ENCODE measurements at places on chromosomes 1 and 21.

DNA sequence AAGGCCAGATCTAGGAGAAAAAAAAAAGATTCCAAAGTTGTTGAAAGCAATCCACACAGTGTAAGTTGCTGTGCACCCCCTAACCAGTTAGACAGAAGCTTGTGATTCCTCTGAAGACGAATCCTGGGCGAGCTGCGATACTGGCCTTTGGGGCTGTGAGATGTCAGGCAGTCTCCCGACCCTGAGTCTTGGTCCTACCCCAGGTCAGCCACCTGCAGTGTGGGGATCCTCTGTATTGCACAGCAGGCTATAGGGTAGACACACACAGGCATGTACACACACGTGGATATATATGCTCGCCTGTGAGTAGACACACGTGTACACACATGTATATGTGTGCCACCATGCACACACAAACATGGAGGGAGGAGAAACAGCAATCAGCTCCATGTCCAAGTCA is 12.9 kb downstream of the ACTRT2 start:
- no peak for DNase-seq
- peaks cover 4% of the 10 kb centered on the region for H3K27me3 ChIP-seq
- H3K4me3 ChIP-seq, result no peak overlapping the region
- no peaks in the 10 kb centered on the region for H3K36me3 ChIP-seq
- H3K27ac ChIP-seq, result no peak overlapping the region
- H3K4me1 ChIP-seq, result no peaks in the 10 kb centered on the region

- H3K4me3 ChIP-seq, result no peak overlapping the region
- no peak overlapping the region for H3K27ac ChIP-seq
- no peaks in the 10 kb centered on the region for H3K36me3 ChIP-seq
- DNase-seq, result no peak
- H3K4me1 ChIP-seq, result no peaks in the 10 kb centered on the region
These were observed 14.6 kb upstream of the FLG2 start for GRCh38 chr1:152374451-152374850.

DNA sequence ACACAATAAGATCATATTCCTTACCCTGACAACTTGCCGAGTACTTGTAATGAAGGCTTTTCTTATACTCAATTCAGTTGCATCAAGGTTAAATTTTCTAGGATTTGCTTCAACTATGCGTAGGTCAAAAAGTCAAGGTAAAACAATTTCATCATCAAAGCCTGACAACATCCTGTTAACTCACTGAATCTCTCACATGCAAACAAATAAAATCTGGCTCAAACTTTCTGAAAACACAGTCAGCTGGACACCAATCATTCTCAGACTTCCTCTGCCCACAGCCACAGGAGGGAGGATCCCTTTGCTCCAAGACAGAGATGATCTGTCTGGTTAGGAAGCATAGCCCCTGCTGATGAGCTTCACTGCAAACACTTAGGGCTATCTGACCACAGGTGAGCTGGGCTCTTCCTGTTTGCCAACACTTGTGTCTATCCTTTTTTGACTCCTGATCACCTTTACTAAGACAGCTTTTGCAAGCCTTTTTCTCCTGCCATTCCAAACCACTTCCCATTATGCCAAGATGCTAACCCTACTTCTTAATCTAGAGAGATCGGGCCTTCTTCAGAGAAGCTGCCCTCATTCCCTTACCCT is 20.0 kb downstream of the STX6 start:
- no peak overlapping the region for H3K4me3 ChIP-seq
- peaks cover 61% of the 10 kb centered on the region for H3K36me3 ChIP-seq
- no peak for DNase-seq
- H3K4me1 ChIP-seq, result no peaks in the 10 kb centered on the region
- no peaks in the 10 kb centered on the region for H3K27me3 ChIP-seq
- no peak overlapping the region for H3K27ac ChIP-seq

DNA sequence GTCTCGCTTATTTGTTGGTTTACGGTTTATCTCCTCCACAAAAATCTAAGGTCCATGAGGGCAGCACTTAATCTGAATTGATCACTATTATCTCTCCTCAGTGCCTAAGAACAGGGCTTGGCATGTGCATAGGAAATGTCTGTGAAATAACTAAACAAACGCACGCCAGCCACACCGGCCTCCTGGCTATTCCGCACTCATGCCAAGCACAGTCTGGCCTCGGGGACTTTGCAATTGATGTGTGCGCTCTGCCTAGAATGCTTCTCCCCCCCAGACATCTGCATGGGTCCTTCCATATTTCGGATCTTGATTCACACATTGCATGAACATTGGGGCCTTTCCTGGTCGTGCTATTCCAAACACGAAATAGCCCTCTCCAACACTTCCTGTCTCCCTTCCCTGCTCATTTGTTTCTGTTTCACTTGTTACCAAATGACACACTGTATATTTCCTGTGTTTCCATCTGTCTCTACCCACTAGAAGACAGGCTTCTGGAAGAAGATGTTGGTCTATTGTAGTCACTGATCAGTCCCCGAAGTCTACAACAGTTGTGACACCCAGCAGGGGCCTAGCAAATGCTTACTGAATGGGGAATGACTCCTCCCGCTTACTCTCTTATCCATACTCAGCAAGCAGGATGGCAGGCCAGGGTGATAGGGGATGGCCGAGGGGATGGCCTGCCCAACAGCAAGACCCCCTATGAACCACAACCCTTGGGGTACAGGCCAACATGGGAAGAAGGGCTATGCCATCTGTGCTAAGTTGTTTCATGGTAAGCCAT is 93.9 kb downstream of the GLIS1 start:
- H3K27me3 ChIP-seq, result peaks cover 2% of the 10 kb centered on the region

DNA sequence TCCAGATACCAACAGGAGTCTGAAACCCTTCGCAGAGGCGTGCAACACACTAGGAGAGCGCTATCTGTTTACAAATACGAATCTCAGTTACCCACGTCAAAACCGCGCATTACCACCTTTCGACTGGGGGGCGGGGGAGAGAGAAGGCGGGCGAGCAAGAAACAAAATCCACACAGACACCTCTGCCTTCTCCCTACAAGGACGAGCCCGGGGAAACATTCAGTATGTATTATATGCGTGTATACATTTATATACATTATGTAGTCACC is 722 bp downstream of the TUT4 start:
- H3K27me3 ChIP-seq, result no peaks in the 10 kb centered on the region
- H3K36me3 ChIP-seq, result no peaks in the 10 kb centered on the region
- peaks cover 24% of the 10 kb centered on the region for H3K4me1 ChIP-seq
- peak overlapping the region; percentile 92 for H3K4me3 ChIP-seq
- DNase-seq, result peak; percentile 56

DNA sequence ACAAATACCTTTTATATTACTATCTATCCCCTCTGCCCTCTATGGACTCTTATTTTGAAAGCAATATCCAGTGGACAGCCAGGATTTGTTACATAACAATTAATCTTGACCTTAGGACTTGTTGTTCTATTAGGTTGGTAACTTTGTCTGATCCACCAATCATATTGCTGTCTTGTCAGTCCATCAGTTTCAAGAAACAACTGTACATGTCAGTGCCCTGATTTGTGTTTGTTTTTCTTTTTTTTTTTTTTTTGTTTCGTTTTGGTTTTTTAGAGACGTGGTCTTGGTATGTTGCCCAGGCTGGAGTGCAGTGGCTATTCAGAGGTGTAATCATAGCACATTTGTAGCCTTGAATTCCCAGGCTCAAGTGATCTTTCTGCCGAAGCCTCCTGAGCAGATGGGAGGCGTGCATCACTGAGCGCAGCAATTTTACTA is 1.5 kb upstream of the SCP2 start:
- no peaks in the 10 kb centered on the region for H3K4me1 ChIP-seq
- H3K4me3 ChIP-seq, result no peak overlapping the region
- no peak overlapping the region for H3K27ac ChIP-seq
- DNase-seq, result no peak
- no peaks in the 10 kb centered on the region for H3K27me3 ChIP-seq
- no peaks in the 10 kb centered on the region for H3K36me3 ChIP-seq

GRCh38 chr21:44353191-44353970 is at the start of gene TRPM2:
TSS of gene TRPM2 (plus strand) at chr21:44353621. CDS start at chr21:44353701, 80 bp downstream.
- peaks cover 40% of the 10 kb centered on the region for H3K27me3 ChIP-seq
- no peak within 1 kb of the TSS for H3K4me3 ChIP-seq
- H3K27ac ChIP-seq, result no peak within 1 kb of the TSS

GRCh38 chr21:15370462-15370975 is 305.7 kb upstream of the NRIP1 start:
- no peak for DNase-seq
- H3K27me3 ChIP-seq, result no peaks in the 10 kb centered on the region
- H3K27ac ChIP-seq, result no peak overlapping the region

DNA sequence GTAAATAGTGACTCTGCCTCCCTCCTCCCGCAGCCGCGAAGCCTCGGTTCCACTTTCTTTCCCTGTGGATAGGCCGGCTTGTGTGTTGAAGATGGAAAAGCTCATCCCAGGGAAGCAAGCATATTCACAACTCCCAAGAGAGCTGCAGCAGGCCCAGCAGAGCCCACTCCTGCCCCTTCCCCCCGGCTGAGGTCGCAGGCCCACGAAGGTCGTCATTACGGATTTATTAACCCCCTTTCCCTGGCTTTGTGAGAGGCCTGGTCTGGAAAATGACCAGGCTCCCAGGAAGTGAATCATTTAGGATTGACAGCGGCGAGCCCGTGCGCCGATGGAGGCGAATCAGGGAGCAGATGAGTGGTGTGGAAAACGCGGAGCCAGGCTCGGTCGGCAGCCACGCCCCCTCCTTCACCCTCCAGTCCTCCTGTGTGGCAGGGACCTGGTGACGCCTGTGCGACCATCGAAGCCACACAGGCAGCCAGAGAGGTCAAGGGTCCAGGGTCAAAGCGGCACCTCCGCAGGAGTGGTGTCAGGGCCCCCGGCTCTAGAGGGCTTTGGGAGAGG is 93.4 kb downstream of the PRDM16 start:
- no peaks in the 10 kb centered on the region for H3K4me1 ChIP-seq
- peaks cover 3% of the 10 kb centered on the region for H3K27me3 ChIP-seq
- no peak overlapping the region for H3K4me3 ChIP-seq
- no peak for DNase-seq

DNA sequence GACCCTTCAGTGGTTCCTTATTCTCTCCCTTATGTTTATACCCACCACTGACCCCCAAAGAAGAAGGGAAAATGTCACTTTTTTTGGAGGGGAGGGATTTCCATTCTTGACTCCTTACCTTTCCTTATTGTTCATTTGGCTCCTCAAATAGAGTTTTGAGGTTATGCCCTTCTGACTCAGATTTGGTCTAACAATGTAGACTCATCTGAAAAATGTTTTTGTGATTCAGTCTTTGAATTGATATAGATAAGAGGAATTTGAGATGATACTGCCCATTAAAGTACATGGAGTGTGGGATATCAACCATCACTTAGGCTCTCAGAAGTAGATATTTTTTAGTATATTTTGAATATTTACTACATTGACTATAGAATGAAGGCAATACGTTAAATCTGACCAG is 16.1 kb downstream of the USP1 start:
- H3K27me3 ChIP-seq, result no peaks in the 10 kb centered on the region
- H3K27ac ChIP-seq, result no peak overlapping the region
- H3K4me1 ChIP-seq, result no peaks in the 10 kb centered on the region
- no peak for DNase-seq

DNA sequence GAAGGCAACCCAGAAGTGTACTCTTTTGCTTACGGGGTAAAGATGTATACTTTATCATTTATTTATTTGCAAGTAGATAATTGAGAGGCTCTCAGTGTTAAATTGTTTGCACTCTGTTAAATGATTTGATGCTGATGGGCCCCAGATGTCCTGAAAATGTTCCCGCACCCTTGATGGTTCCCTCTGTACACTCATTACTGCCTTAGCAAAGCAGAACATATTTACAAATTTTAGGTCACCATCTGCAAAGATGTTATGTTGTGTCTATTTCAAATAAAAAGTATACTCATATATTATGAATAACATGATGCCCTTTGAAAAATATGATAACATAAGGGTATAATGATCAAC is 240.5 kb upstream of the SNX7 start:
- no peak overlapping the region for H3K27ac ChIP-seq
- no peaks in the 10 kb centered on the region for H3K27me3 ChIP-seq
- no peaks in the 10 kb centered on the region for H3K4me1 ChIP-seq

DNA sequence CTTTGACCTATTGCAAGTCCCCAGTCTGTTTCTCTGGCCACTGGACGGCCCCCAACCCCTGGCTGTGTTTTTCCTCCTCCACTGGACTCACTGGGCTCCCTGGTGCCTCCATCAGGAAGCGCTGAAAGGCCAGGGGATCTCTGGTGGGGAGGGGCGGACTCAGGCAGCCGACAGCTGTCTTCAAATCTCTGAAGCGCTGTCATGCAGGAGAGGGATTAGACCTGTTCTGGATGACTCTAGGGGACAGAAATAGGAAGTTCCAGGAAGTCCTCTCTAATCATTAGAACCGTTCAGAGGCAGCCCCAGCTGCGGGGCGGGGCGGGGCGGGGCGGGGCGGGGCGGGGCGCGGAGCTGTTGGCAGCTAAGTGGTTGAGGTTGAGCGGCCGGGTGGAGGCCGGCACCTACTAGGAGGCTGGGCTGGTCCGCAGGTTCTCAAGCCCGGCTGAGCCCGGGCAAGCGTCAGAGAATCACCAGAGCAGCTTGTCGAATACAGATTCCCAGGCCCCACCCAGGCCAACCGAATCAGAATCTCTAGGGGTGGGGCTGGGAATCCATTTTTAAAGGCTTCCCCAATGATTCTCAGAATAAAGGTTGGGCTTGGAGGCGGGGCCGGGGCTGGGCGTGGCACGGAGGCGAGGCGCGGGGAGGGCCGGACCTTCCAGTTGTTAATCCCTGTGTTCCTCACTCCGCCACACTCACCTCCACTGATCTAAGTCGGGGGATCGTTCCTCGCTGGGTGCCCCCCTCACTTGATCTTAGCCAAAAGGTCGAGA is 11.4 kb upstream of the PHLDA3 start:
- H3K27ac ChIP-seq, result peak overlapping the region; percentile 34
- peak; percentile 82 for DNase-seq
- H3K36me3 ChIP-seq, result peaks cover 5% of the 10 kb centered on the region
- no peaks in the 10 kb centered on the region for H3K27me3 ChIP-seq

DNA sequence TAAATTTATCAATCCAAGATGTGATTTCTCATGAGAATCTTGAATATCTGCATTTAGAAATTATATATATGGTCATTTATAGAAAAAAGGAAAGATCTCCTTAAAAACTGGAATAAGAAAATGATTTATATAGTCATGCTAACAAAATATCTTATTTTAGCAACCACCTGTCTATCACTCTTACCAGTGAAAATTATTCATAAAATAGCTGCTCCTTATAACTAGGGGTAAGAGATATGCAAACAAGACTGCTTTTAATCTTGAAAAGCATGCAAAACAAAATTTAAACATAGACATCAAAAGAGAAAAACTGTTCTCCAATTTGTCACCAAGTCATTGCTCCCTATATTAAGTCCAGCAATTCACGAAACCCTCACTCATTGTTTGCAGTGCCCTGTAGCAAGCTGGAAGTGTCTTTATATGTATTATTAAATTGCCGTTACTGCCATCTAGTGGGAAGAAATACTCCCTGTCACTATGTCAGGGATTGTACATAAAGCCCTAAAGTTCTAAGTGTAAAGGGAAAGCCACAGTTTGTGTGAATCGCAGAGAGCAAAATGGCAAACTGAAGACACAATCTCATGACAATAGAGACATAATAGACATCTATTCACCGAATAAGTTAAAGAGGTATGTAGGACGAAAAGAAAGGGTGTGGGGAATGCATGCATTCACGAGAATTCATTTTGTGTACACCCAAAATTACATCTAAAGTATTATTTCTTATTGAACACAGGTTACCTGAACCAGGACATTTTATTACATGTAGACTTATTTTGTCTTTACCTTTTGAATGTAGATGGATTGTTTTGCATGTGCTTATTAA is 600.5 kb downstream of the USP25 start:
- H3K4me1 ChIP-seq, result no peaks in the 10 kb centered on the region
- no peak overlapping the region for H3K4me3 ChIP-seq
- DNase-seq, result no peak
- H3K27me3 ChIP-seq, result no peaks in the 10 kb centered on the region
- H3K27ac ChIP-seq, result no peak overlapping the region
